ENCODE measurements at places on chromosomes 4 and X. TPM values are rescaled to one million over a fixed set of nuclear protein-coding genes. Genes with fewer than 3 reads are reported as not detected.

Gene APELA
- not detected for total RNA-seq

Gene MAB21L2
- not detected for total RNA-seq

Gene MAGEA8
- not detected for total RNA-seq

Gene LYAR
- 16.1 TPM for total RNA-seq

Gene ZNF711
- total RNA-seq: 1.6 TPM

Gene GYG2
- total RNA-seq: 0.52 TPM

Gene TLR1
- 2.7 TPM for total RNA-seq

Gene SERTM2
- not detected for total RNA-seq

Gene CC2D2A
- total RNA-seq: 9.6 TPM

Gene STBD1
- total RNA-seq: 2.9 TPM

Gene LDB2
- total RNA-seq: 4.9 TPM

Gene GPR78
- 6.4 TPM for total RNA-seq

Gene RAB40A
- total RNA-seq: 0.16 TPM

Gene PCGF3
- 30.5 TPM for total RNA-seq

Gene CD38
- total RNA-seq: 2.6 TPM

Gene SH2D1A
- 0.16 TPM for total RNA-seq

Gene CLCN4
- 0.84 TPM for total RNA-seq

Gene GAB3
- 0.52 TPM for total RNA-seq

Gene CPXCR1
- not detected for total RNA-seq

Gene TRIM60
- total RNA-seq: not detected

Gene FDCSP
- total RNA-seq: 53.0 TPM

Gene GPAT3
- total RNA-seq: 9.8 TPM

Gene ZFP92
- total RNA-seq: 0.08 TPM

Gene CXCL1
- 22.9 TPM for total RNA-seq

Gene SLC10A6
- 21.2 TPM for total RNA-seq

Gene TMPRSS11F
- 12.4 TPM for total RNA-seq

Gene CT45A6
- not detected for total RNA-seq

Gene STATH
- total RNA-seq: not detected

Gene CENPI
- total RNA-seq: 3.9 TPM

Gene SMAD1
- 34.0 TPM for total RNA-seq

Gene BTC
- total RNA-seq: 1.4 TPM

Gene OTC
- not detected for total RNA-seq

Gene HOPX
- total RNA-seq: 249 TPM

Gene GASK1B
- total RNA-seq: 3.5 TPM

Data from esophagus mucosa (tissue), 1 donor.